Renal pelvis (tissue), 12 donors: ENCODE measurements at places on chromosomes 12 and 14. TPM values are rescaled to one million over a fixed set of nuclear protein-coding genes. Genes with fewer than 3 reads are reported as not detected.

The SERPINA9 gene
- polyA plus RNA-seq = not detected

The NANOG gene
- polyA plus RNA-seq = 0.18 TPM

The CHD8 gene
- polyA plus RNA-seq = 86.2 TPM

The RDH16 gene
- 0.50 TPM for polyA plus RNA-seq

The NFATC4 gene
- 72.6 TPM for polyA plus RNA-seq

The GDF11 gene
- 23.9 TPM for polyA plus RNA-seq

The IKZF4 gene
- 15.8 TPM for polyA plus RNA-seq

The ANKLE2 gene
- 60.6 TPM for polyA plus RNA-seq

The ABHD12B gene
- 1.2 TPM for polyA plus RNA-seq

The CCDC196 gene
- 0.30 TPM for polyA plus RNA-seq

The ENDOU gene
- polyA plus RNA-seq = 0.46 TPM

The P2RX7 gene
- 1.2 TPM for polyA plus RNA-seq

The KLRC3 gene
- polyA plus RNA-seq = not detected

The CAMKK2 gene
- polyA plus RNA-seq = 41.1 TPM

The SLC25A47 gene
- polyA plus RNA-seq = not detected

The KRT83 gene
- not detected for polyA plus RNA-seq

The ATL1 gene
- polyA plus RNA-seq = 10.7 TPM

The LRP1-AS gene
- polyA plus RNA-seq = not detected

The DIO2 gene
- polyA plus RNA-seq = 0.63 TPM

The LALBA gene
- polyA plus RNA-seq = not detected

The CLEC4C gene
- not detected for polyA plus RNA-seq

The EPYC gene
- not detected for polyA plus RNA-seq

The TAS2R7 gene
- polyA plus RNA-seq = not detected

The VPS37B gene
- 23.8 TPM for polyA plus RNA-seq

The SLC17A8 gene
- 0.49 TPM for polyA plus RNA-seq

The PPP4R4 gene
- polyA plus RNA-seq = 0.26 TPM

The IQSEC3 gene
- 12.8 TPM for polyA plus RNA-seq

The CCDC38 gene
- 0.66 TPM for polyA plus RNA-seq

The MYL2 gene
- not detected for polyA plus RNA-seq

The MMAB gene
- polyA plus RNA-seq = 39.3 TPM

The ZDHHC22 gene
- 0.58 TPM for polyA plus RNA-seq

The OR4N5 gene
- polyA plus RNA-seq = not detected

The OLR1 gene
- polyA plus RNA-seq = 1.4 TPM

The KRT78 gene
- not detected for polyA plus RNA-seq

The EIF2S3B gene
- polyA plus RNA-seq = 1.3 TPM

The CATSPERB gene
- polyA plus RNA-seq = 0.60 TPM

The GAPDH gene
- polyA plus RNA-seq = 2,548 TPM

The COX8C gene
- polyA plus RNA-seq = 0.73 TPM

The KRT2 gene
- not detected for polyA plus RNA-seq

The CLEC4E gene
- polyA plus RNA-seq = 2.0 TPM

The CCNT1 gene
- 35.1 TPM for polyA plus RNA-seq

The SDR9C7 gene
- polyA plus RNA-seq = 0.07 TPM
